ENCODE measurements at places on chromosomes 2 and 18.

- DNase-seq: no peak
Observed at GRCh38 chr2:79860228-79861058, 347.6 kb downstream of the CTNNA2 start.

DNA sequence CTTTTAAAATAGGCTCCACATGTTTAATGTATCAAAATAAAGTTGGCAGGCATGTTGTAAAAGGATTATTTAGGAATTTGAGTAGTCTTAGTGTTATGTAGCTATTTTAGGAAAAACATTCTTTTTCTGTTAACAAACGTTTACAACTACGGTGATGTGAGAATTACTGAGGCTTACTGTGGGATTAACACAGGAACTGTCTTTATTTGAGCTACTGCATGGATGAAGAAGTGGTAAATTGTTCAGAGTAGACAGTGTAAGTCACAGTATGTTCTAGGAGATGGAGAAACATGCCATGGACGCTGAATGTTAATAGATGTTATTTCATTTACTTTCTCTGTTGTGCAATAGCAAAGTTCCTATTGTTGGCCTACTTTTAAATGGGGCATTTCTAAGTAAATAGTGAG lies 1.6 kb downstream of the PPM1B start:
- DNase-seq: no peak

GRCh38 chr2:152428800-152429582 lies 94.0 kb downstream of the FMNL2 start:
- no peak for DNase-seq

GRCh38 chr2:42045352-42045751 lies 2.5 kb upstream of the PKDCC start:
- no peak for DNase-seq

DNA sequence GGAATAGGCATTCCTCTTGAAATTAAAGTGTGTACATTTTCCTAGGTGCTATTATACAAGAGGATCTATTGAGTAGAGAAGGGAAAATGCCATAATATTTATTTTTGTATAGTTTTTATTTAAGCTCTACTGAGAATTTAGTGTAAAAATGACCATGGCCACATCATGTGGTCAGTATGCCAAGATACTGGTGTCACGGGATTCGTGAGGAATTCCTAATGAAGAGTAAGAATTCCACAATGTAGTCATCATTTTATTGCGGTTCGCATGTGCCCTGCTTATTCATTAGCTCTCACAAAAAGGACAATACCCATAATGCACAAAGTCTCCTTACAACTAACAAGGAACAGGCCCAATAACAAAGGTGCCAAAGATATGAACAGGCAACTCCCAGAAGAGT lies 39.3 kb upstream of the PARD3B start:
- no peak for DNase-seq

DNA sequence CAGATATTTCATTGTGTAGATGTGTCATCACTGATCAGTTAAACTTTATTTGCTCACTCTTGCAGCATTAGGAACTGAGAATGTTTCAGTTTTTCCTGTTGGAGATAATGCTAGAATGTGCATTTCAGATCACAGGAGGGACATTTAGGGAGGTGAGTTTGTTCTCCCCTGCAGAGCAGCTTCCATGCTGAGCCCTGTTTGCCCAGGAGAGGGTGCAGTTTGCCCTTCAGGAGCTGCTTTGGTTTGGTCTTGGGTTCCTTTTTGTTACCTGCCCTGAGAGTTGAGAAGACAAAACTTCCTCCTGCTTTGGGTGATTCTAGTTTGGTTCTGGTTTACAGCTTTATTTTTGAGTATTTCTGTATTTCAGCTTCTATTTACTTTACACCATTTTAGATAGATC lies 49.9 kb downstream of the DGKD start:
- peak; percentile 65 for DNase-seq

DNA sequence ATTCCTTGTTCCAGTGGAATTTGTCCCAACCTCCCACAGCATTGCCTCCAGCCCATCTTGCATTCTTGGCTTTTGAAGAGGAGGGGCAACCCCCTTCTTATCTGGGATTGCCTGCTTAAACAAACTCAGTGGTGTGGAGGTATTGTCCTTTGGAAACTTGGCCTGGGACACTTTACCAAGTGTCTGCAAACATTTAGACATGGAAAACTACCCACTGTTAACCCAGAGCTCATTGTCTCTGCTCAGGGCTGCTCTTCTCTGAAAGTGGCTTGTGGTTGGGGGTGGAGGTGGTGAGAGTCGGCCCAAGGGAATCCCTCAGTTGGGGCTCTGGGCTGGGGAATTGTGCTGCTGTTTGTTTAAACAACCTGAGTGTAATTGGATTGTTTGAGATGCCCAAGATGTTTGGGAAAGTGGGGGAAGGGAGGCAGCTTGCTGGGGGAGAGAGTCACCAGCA lies 178.3 kb upstream of the GATA6 start:
- no peak for DNase-seq

- DNase-seq: peak; percentile 26
Observed at GRCh38 chr2:232523682-232524597, 2.0 kb upstream of the CHRND start.

DNA sequence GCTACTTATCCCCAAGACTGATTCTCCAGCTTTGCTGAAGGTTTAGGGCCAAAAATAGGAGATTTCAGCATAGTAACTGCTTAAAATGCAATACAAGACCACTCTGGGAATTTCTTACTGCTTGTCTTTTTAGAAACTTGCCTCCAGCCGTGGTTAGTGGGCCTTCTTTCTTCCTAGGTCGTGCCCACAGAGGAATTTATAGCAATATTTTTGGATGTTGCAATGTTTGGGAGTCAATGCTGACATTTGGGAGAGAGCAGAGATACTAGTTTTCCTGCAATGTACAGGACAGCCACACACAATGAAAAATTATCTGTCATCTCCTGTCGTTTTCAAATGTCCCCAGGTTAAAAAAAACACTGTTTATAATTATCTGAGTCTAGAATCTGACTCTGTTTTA lies 25.6 kb upstream of the CERS6 start:
- no peak for DNase-seq

DNA sequence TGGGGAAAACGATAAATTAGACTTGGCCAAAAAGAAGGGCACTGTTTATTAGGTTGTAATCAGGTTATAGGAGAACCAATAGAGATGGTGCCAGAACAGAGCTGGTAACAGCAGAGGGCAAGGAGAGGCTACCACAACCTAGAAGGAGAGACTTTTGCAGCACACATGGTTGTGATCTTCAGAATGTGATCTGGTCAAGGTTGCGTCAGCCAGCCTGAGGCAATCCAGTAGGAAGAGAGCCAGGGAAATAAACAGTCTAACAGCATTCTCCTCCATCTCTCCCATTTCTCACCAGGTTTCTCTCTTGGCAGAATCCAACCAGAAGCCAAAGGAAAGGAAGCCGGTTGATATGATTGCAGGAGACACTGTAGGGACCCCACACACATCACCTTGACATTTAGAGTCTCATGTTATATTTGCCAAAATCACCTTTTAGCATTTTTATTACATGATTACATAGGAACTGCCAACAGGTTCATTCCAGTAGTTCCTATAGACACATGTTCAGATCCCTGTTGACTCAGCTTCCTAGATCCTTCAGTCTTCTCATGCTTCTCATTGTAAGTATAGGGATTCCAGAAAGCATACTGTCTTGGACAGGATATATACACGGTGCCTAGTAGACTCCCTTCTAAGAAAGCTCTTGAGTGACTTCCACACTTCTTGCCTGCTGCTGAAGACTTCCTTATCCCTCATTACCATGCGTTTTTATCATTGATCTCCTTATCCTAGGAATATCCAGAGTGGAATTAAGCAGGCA lies 17.6 kb upstream of the SPATS2L start:
- no peak for DNase-seq

DNA sequence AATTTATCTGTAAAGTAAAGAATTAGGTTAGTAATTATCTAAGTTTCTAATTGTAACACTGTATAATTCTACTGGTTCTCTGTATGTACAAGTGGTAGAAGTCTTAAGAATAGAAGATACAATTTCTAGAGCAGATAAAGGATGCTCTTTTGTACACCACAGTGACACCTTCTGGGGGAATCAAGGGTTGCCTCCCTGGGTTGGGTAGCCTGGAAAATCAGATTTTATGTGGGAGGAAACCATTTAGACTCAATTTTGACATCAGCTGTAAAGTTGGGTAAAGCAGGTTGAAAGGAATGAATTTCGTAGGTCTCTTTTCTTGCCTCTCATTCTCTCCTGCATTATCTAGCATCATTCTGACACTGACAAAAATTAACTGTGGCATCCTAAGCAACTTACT lies 354.8 kb downstream of the DCC start:
- no peak for DNase-seq

DNA sequence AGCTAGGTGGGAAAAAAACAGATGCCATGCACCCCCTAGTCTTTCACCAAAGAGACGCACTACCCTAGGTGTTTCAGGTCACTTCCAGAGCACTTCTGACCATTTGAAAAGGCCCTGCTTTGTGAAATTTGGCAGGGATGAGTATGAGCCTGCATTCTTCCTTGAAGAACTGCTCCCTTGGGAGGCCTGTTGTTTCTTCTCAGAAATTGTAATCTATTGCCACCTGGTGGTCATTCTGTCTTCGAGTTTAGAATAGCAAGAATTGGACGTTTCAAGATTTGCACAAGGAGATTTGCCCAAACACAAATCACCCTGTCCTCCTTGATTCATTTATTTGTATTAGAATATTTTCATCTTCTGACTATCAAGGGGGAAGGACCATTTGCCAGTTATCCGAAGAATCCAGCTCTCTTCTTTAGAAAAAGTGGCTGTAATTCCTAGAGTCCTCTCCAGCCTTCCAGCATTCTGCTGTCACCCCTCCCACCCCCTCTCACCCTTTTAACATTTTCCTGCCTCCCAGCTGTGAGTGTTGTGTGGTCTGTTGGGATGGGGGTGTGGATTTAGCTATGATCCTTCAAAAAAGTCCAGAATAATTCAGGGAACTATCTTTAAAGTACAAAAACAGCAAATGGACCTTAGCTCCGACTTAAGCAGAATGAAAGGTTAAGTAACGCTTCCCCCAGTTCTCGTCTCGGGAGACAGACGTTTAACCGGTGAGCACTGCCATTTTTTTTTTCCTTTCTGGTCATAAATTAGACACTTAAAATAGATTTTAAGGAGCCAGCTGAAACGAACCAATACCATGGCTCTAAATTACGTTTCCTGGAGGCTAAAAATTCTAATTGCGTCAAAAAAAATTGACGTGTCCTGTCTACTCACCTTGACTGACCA lies 3.7 kb upstream of the GAD1 start:
- DNase-seq: no peak

DNA sequence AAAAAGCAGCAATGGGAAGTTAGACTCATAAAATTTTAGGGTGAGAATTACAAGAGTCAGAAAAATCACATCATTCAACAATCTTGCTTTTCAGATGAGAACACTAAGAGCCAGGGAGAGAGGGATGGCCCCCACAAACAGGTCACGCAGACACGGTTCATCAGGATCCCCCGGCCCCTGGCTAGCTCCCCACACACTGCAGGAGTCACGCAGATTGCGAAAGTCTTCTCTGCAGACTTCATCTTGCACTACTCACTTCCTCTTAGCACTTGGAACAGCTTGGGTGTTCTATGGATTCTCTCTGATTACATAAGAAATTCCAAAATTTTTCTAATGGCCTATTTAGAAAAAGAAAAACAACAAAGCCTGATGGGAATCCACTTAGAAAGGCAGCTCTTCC lies 21.6 kb upstream of the SULT1C2 start:
- DNase-seq: no peak

DNA sequence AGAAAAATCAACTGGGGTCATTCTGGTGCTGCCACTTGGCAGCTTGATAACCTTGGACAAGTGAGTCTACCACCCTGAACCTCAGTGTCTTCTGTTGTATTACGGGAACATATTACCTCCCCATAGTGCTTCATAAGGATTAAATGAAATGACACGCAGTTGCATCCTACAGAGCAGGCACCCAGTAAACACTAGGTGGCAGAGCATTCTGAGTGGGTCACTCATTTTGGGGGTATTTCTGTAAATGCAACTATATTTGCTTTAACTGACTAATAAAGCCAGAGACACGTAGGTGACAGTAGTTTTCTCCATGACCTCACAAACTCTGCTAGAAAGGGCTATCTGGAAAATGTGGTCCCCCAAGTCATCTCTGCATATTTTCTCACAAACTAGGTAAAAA lies 4.7 kb downstream of the CD226 start:
- no peak for DNase-seq

GRCh38 chr2:29223851-29224692 lies 108.9 kb downstream of the CLIP4 start:
- DNase-seq: no peak

GRCh38 chr2:55995211-55995610 lies 71.6 kb upstream of the EFEMP1 start:
- no peak for DNase-seq

DNA sequence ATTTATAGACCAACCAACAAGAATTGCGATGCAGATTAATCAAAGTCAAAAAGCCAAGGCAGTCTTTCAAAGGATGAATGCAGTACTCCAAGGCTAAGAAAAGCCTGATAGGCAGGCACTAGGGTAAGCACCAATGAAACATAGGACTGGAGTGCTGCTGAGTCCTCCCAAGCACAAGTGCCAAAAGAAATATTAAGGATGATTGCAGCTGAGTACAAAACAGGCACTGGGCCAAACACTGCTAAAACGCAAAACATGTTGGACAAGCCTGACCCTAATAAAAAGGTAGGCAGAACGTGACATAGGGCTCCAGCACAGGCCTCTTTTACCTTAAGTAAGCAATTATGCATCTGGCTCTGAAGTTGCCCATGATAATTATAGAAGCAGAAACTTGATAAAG lies 160.1 kb upstream of the LRP1B start:
- DNase-seq: no peak

DNA sequence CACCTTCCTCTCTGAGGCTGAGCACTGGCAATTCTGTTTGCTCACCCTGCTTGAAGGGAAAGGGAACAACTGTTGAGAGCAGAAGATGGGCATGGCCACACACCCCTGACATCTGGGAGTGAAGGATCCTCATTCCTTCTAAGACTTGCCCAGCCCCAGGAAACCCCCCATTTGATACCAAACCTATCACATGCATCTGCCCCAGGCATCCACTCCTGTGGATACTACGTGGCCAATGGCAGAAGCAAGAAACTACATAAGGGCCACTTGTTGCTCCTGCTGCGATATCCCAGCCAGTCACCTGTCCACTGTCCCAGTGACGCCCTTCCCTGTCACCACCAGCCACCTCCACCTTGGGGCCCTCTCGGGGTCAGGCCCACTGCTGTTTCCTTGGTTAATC lies 185.2 kb downstream of the SMAD2 start:
- no peak for DNase-seq

GRCh38 chr18:40692871-40693270 lies 1262.2 kb upstream of the PIK3C3 start:
- no peak for DNase-seq

DNA sequence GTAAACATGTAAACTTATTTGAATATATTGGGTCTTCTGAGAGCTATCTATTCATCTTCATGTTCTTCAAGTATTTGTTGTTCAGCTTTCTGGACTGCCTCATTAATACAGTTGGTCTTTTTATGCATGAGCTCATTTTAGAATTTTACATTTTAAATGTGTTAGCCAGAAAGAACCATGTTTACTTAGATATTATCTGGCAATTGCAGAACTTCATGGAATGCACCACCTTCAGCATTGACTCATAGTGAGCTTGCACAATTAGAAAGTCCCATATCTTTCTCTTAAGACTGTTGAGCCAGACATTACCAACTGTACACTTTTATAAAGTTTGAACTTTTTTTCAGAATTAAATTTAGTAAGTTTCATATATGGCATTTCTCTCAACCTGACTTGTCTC lies 536.7 kb downstream of the RIT2 start:
- no peak for DNase-seq

Data from stimulated activated CD4-positive, alpha-beta T cell treated with anti-CD3 and anti-CD28 coated beads, Interleukin-1b, Interleukin-23, amount 100 ng/mL, for 48 hours (primary cell).